ENCODE measurements at places on chromosomes 4 and X.

DNA sequence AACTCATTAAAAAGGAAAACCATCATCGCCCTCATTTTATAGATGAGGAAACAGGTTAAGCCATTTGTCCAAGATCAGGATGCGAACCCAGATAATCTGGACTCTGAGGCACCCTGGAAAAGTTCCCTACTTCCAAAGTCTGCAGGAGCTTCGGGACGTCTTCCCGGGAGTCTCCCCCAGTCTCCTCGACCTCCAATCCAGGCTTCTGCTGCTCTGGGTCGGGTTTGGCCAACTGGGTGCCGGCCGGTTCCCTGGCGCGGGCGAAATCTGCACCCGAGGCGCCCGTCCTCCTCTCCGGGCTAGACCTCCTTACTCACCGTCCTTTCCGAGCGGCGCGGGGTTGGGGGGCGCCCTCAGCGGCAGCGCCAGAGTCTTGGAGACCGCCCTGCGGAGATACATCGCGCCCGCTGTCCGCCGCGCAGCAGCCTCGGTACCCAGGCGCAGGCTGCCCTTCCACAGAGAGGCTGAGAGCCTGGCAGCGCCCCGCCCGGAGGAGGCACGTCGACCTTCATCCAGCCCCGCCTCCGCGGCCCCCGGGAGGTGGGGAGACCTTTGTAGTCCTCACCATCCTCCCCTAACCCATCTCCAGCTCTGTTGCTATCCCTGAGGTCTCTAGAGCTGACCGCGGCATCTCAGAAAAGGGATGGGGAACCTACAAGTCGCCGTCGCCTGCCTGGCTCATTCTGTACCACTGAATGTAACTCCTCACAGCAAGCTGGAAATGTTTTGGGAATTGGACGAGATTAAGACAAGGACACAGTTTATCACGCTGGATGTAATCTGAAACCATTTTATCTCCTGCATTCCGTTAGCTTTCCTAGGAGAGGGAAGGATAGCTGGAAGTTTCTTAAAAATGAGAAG is at the start of gene MGARP:
Gene MGARP, minus strand, starts transcription at position 466 of the 861 bp plus-strand sequence. Its CDS starts 67 bp downstream, at position 399.
- no peak for DNase-seq

- DNase-seq = no peak
Measured at GRCh38 chrX:106862972-106863688, 40.0 kb downstream of the RIPPLY1 start.

GRCh38 chrX:136204571-136204970 is 46.6 kb downstream of the MAP7D3 start:
- no peak for DNase-seq

GRCh38 chr4:48215977-48216376 is 53.7 kb downstream of the TEC start:
- no peak for DNase-seq

Measured in NCI-H187 treated with DMSO at 0.1 percent for 48 hours (cell line).